ENCODE measurements at places on chromosomes 12 and 14. TPM values are rescaled to one million over a fixed set of nuclear protein-coding genes. Genes with fewer than 3 reads are reported as not detected.

GRCh38 chr14:70897464-70897863 lies 9.8 kb upstream of the PCNX1 start:
- no peaks in the 10 kb centered on the region for H3K36me3 ChIP-seq
- H3K4me1 ChIP-seq, result peaks cover 50% of the 10 kb centered on the region
- no peaks in the 10 kb centered on the region for H3K27me3 ChIP-seq
- H3K4me3 ChIP-seq, result no peak overlapping the region

DNA sequence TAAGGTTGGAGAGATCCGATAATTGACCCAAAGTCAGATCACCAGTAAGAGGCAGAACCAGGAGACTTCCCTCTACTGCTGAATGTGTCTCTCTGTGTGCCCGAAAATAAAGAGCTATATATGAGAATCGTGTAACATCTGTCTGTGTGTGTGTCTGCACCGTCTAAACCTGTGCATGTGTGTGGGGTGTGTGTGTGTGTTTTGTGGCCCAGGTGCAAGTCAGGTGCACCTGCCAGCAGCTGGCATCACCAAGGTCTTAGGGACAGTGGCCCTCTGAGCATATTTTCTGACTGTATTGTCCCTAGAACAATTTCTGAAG lies 24.7 kb upstream of the KRT78 start:
- peaks cover 14% of the 10 kb centered on the region for H3K4me1 ChIP-seq
- peak overlapping the region; percentile 57 for H3K4me3 ChIP-seq
- no peak overlapping the region for H3K27ac ChIP-seq
- H3K36me3 ChIP-seq, result no peaks in the 10 kb centered on the region

DNA sequence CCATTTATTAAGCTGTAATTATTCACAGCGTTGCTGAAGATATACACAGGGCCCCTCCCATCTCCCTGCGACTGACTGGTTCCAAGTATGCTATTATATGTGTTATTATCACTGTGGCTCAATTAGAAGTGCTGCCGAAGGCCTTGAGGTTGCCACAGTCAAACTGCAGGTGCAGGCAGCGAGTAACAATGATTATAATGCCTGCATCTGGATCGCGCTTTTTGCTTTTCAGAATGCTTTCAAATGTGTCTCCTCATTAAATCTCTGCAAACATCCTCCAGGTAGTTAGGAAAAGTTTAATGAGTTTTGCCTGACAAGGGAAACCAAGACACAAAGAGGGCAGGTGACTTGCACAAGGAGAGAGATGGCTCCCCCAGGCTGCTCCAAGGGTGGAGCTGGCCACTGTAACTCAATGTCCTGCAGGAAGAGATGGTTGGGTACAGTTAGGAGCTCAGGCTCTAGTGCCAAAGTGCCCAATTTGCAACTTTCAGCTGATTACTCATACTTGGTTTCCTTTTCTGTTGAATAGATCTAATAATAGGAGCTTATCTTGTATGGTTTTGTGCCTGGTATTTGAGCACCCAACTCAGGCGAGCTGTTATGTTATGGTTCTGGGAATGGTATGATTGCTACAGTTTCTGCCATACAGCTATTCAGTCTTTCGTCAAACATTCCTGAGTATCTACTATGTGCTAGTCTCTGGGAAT lies 1.7 kb upstream of the SYNE3 start:
- H3K27me3 ChIP-seq, result no peaks in the 10 kb centered on the region
- no peak overlapping the region for H3K4me3 ChIP-seq
- H3K36me3 ChIP-seq, result peaks cover 4% of the 10 kb centered on the region
- H3K4me1 ChIP-seq, result peaks cover 71% of the 10 kb centered on the region

DNA sequence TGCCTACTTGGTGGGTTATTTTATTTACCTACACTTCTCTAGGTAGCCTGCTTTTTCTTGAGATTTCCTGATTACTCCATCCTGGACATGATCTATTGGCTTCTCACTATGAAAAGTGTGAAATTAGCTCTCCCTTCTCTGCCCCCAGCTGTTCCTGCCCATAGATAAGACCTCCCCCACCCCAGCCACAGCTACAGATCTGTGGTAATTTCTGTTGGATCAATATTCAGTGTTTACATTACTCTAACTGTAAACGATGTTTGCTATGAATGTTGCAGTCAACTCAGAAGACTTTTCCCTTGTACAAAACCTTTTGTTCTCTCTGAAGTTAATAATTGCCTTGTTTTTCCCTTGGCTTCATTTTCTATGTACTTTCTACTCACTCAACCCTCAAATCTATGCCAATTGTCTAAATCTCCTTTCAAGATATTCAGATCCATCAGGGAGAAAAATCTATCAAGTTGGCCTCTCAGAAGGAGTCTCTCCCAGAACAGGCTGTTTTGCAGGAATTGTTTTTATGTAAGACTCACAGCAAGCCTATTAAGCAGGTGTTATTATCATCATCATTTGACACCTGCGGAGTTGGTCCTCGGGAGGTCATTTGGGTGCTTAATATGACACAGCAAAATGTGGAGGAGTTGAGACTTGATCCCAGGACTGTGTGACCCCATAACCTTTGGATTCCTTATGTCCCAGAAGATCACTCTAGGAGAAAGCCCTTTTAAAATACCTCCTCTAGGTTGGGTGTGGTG lies 227.4 kb downstream of the SUDS3 start:
- H3K4me1 ChIP-seq, result no peaks in the 10 kb centered on the region
- no peak overlapping the region for H3K4me3 ChIP-seq
- no peak for DNase-seq
- no peaks in the 10 kb centered on the region for H3K36me3 ChIP-seq
- peaks cover 2% of the 10 kb centered on the region for H3K27me3 ChIP-seq

DNA sequence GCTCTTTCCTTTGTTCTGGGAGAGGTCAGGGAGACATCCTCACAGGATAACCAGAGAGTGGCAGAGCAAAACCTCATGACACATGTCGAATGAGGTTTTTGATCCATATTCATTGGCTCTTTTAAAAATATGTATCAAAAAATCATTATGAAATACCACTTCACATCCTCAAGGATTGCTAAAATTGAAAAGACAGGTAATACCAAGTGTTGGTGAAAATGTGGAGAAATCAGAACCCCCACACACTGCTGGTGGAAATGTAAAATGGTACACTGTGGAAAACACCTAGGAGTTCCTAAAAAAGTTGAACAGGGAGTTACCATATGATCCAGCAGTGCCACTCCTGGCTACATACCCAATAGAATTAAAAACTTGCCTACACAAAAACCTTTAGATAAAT lies 107.8 kb upstream of the ARID2 start:
- peaks cover 14% of the 10 kb centered on the region for H3K27me3 ChIP-seq
- no peaks in the 10 kb centered on the region for H3K36me3 ChIP-seq
- no peaks in the 10 kb centered on the region for H3K4me1 ChIP-seq
- DNase-seq, result no peak
- no peak overlapping the region for H3K27ac ChIP-seq
- H3K4me3 ChIP-seq, result no peak overlapping the region

DNA sequence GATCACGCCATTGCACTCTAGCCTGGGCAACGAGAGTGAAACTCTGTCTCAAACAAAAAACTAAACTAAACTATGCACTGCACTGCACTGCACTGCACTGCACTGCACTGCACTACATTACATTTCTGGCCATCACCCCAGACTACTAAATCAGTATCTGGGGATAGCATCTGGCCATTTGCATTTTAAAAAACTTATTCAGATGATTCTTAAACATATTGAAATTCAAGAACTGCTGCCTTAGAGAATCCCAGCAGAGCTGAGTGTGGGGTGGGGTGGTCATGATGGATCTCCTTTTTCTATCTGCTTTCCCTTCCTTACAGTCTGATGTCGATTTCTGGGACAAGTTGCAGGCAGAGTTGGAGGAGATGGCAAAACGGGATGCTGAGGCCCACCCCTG lies 13.6 kb downstream of the PEX5 start:
- H3K36me3 ChIP-seq, result peaks cover 45% of the 10 kb centered on the region
- no peak overlapping the region for H3K27ac ChIP-seq
- H3K4me3 ChIP-seq, result no peak overlapping the region
- no peaks in the 10 kb centered on the region for H3K4me1 ChIP-seq

DNA sequence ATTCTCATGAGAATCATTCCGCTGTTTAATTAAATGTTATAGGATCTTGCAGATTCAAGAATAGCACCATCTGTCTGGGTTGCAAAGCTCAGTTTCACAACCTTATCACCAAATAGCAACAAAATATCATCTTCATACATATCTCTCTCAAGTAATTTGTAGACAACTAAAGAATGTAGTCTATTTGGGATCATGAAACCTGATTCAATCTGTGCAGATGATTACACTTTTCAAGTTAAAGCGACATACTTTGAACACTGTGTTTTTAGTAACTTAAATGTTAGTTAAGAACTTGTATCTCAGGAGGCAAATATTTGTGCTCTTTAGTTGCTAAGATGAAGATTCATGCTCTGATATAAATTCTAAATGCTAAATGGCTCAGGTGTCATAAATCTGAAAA lies 14.8 kb downstream of the MED13L start:
- H3K27ac ChIP-seq, result no peak overlapping the region
- H3K4me1 ChIP-seq, result peaks cover 51% of the 10 kb centered on the region
- no peaks in the 10 kb centered on the region for H3K27me3 ChIP-seq
- H3K4me3 ChIP-seq, result no peak overlapping the region
- no peaks in the 10 kb centered on the region for H3K36me3 ChIP-seq

DNA sequence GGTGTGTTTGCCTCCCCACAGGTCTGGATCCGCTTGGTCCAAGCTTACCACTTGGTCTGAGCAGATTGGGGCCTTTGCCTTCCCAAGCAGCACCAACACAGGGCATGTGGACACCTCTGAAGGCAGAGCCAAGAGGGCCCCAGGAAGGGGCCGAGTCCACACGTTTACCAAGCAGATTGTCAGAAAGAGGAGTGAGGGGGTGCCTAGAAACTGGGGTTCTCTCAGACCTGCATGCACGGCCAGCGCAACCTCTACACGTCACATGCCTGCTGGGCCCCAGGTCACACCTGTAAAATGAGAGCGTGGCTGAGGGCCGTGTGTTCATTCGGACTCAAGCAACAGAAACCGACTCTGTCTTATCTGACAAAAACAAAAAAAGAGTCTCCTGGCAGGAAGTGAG lies 96.9 kb downstream of the PAPOLA start:
- H3K4me3 ChIP-seq, result no peak overlapping the region
- no peaks in the 10 kb centered on the region for H3K27me3 ChIP-seq
- no peaks in the 10 kb centered on the region for H3K4me1 ChIP-seq
- H3K27ac ChIP-seq, result no peak overlapping the region

- peaks cover 9% of the 10 kb centered on the region for H3K27me3 ChIP-seq
- no peak overlapping the region for H3K4me3 ChIP-seq
- H3K27ac ChIP-seq, result no peak overlapping the region
- H3K36me3 ChIP-seq, result no peaks in the 10 kb centered on the region
Measured at GRCh38 chr14:54267172-54267571, 129.6 kb upstream of the CDKN3 start.

- no peak overlapping the region for H3K4me3 ChIP-seq
- H3K36me3 ChIP-seq, result no peaks in the 10 kb centered on the region
- H3K27me3 ChIP-seq, result peaks cover 3% of the 10 kb centered on the region
Measured at GRCh38 chr12:5309654-5310053, 122.3 kb upstream of the NTF3 start.

DNA sequence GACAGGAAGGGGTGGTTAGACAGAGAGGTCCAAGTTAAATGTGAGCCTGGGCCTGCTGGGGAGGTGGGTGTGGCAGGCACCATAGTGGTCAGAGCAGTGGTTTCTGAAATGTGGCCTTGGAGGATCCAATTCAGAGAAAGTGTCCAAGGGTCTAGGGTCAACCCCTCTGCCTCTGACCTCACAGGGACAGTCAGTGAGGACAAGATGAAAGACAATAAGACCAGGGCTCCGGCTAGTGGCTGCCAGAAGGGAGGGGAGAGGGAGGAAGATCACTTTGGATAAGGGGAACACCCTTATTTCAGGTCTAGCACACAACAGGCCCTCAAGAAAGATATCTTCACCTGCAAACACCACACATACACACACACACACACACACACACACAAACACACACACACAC lies 335.1 kb downstream of the MED13L start:
- no peaks in the 10 kb centered on the region for H3K4me1 ChIP-seq
- peaks cover 3% of the 10 kb centered on the region for H3K36me3 ChIP-seq
- H3K27ac ChIP-seq, result no peak overlapping the region

Gene ALKBH1
- 14.5 TPM for total RNA-seq

Gene KRT78
- total RNA-seq, result not detected

Gene CD163
- not detected for total RNA-seq

Data from activated naive CD4-positive, alpha-beta T cell treated with anti-CD3 and anti-CD28 coated beads for 36 hours (primary cell).